ENCODE measurements at places on chromosomes 1 and 21. TPM values are rescaled to one million over a fixed set of nuclear protein-coding genes. Genes with fewer than 3 reads are reported as not detected.

The RUNX3 gene
- polyA plus RNA-seq: 4.0 TPM

The TTLL10 gene
- polyA plus RNA-seq: 0.13 TPM

The RCSD1 gene
- polyA plus RNA-seq: 23.2 TPM

The PGLYRP4 gene
- 4.3 TPM for polyA plus RNA-seq

The LCE1D gene
- not detected for polyA plus RNA-seq

The EDARADD gene
- polyA plus RNA-seq: 4.7 TPM

The AMY1A gene
- polyA plus RNA-seq: not detected

The DTL gene
- 1.3 TPM for polyA plus RNA-seq

The TEX38 gene
- polyA plus RNA-seq: not detected

The ARPC5 gene
- polyA plus RNA-seq: 54.5 TPM

The S100A2 gene
- polyA plus RNA-seq: 4.9 TPM

DNA sequence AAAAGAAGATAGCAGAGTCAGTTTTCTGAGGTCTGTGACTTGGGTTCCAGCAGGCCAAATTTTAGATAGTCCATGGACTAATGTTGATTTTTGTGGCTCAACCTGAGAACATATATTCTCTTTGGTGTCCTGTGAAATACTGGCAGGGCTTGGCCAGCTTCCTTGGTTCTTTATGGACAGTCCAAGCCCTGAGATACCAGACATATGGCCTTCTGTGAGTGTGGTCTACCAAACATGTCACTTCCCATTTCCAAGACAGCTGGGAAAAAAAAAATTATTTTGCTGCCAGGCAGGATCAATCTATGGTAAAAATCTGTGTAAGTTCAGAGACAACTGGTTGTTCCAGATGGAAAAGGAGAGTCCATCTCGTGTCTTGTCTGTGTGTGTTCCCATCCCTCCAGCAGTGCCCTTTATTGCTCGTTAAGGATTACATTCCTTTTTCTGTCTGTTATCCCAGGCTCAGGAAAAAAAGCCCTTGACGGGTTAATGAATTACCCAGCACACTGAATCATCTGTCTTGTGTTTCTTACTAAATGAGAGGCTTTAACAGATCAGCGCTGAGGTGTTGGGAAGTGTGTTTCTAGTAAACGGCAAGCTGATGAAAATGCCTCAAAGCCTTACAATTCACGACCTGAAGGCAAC is 33.4 kb upstream of the XPR1 start:
- no peak overlapping the region for H3K27ac ChIP-seq
- no peaks in the 10 kb centered on the region for H3K27me3 ChIP-seq
- H3K36me3 ChIP-seq: no peaks in the 10 kb centered on the region
- peak; percentile 51 for DNase-seq
- no peak overlapping the region for H3K4me3 ChIP-seq
- H3K4me1 ChIP-seq: no peaks in the 10 kb centered on the region

DNA sequence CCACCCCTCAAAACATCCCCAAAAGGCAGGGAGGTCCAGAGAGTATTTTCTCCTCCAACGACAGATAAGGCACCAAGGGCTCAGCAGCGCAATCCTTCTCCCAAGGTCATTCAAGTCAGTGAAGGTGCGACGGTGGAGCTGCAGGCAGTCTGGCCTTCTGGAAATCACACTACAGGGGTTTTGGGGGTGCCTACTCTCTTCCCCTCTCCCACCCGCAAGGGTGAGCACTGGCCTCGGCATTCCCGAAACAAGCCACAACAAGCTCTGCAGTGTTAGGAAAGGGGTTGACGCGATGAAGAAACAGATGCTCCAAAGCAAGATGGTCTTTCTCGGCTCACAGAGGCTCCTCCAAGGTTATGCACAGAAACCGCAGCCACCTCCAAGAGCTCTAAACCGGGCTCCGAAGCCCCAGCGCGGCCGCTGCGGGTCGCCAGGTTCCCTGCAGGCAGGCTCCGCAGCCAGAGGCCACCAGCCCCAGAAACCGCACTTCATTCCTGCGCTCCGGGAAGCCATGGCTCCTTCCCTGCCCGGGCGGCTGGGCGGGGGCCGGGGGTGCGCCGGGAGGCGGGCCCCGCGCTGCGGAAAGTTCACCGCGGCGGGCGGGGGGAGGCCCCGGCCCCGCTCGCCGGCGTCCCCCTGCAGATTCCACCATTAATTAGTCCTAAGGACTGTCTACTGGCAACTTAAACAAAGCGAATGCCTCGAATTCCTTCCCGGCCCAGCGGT is 1.1 kb downstream of the LUZP1 start:
- H3K27me3 ChIP-seq: no peaks in the 10 kb centered on the region
- no peaks in the 10 kb centered on the region for H3K36me3 ChIP-seq
- DNase-seq: peak; percentile 82
- peak overlapping the region; percentile 86 for H3K4me3 ChIP-seq

DNA sequence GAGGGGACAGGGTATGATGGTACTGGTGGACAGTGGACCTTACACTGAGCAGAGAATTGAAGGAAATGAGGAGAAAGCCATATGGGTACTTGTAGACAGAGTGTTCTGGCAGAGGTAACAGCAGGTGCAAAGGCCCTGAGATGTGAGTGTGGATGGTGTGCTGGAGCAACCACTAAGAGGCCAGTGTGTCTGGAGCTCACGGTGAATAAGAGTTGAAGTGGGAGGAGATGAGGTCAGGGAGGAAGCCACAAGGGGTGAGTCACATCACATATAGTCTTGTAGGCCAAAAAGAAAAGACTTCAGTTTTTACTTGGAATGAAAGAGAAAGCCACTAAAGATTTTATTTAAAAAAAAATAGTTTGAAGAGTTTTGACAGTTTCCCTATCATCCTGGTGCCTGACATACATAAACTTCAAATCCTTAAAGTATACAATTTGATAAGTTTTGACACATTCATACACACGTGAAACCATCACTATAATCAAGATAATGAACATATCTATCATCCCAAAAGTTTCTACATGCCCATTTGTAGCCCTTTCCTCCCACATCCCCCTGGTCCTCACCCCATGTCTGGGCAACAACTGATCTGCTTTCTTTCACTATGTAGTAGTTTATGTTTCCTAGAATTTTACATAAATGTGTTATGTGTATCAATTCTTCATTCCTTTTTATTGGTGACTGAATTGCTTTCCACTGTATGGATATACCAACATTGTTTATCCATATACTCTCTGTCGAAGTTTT is 148.4 kb downstream of the GPATCH2 start:
- H3K27ac ChIP-seq: no peak overlapping the region
- H3K4me1 ChIP-seq: no peaks in the 10 kb centered on the region

DNA sequence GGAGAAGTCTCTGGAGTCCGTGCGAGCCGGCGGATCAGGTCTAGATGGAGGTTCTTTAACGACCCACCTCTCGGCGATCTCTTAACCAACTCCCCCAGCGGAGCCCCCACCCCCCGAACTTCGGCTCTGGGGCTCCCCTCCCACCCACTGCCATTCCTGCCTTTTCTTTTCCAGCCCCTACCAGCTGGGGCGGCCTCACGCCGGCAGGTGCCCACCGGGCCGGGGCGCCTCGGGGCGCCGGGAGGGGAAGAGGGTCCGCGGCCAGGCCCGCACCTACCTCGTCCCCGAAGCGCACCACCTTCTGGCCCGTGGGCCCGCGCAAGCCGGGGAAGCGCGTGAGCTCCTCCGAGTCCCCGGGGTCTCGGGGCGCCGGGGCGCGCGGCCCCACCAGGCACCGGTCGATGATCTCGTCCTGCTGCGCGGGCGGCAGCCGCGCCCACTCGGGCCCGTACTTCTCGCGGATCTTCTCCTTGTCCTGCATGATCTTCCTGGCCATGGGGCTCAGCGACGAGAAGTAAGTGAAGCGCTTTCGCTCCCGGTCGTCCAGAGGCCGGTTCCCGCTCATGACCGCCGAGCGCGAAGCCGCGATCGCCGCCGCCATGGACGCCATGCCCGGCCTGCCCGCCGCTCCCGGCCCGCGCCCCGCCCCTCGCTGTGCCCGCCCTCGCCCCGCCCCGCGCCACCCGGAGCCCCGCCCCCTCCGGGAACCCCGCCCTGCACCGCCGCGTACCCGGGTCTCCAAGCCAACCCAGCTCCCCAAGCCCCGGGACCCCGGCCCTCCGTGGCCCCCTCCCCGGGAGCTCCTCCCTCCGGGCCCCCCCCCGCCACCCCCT is at the start of gene C1orf198:
TSS of gene C1orf198 (minus strand) at position 619 of the 833 bp plus-strand sequence. CDS start at position 610, 9 bp downstream.
- H3K27ac ChIP-seq: peak within 1 kb of the TSS; percentile 83
- H3K36me3 ChIP-seq: no peaks in the 10 kb centered on the region
- peak within 1 kb of the TSS; percentile 85 for H3K4me3 ChIP-seq
- peaks cover 59% of the 10 kb centered on the region for H3K4me1 ChIP-seq
- H3K27me3 ChIP-seq: peaks cover 9% of the 10 kb centered on the region

DNA sequence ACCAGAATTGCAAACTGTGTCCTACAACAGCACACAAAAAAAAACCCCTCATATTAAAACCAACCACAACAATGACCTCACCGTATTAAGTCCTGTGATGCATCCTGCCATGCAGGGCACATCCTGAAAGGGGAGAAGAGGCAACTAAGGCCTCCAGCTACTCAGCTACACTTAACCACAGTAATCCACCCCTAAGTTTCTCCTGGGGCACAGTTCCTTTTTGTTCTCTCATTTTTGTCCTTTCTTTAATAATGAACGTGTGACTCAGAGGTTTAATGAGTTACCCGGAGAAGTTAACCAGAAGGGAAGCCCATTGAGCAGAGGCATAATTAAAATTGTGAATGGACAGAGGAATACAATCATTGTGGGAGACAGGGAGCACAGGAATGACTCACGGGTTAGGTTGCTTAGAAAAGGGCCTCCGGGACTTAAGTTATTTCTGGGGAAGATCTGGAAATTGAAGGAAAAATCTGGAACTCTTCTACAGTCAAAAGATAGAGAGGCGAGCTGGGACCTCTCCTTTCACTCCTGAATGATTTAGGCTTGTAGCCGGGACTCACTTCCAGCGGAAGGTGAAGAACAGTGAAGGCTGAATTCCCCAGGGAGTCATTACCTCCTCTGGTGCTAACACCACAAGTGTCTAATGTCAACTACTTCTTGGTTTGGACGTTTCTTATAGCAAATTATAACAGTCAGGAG is 36.9 kb upstream of the HIVEP3 start:
- peak; percentile 23 for DNase-seq
- H3K27me3 ChIP-seq: no peaks in the 10 kb centered on the region
- no peaks in the 10 kb centered on the region for H3K4me1 ChIP-seq
- no peak overlapping the region for H3K27ac ChIP-seq

GRCh38 chr1:229582011-229582694 is 23.6 kb upstream of the ABCB10 start:
- H3K4me1 ChIP-seq: peaks cover 20% of the 10 kb centered on the region
- peak overlapping the region; percentile 71 for H3K27ac ChIP-seq
- H3K36me3 ChIP-seq: no peaks in the 10 kb centered on the region
- H3K4me3 ChIP-seq: no peak overlapping the region
- peak; percentile 43 for DNase-seq

- H3K4me1 ChIP-seq: peaks cover 26% of the 10 kb centered on the region
- DNase-seq: peak; percentile 79
- no peak overlapping the region for H3K4me3 ChIP-seq
- no peaks in the 10 kb centered on the region for H3K36me3 ChIP-seq
- H3K27ac ChIP-seq: peak overlapping the region; percentile 66
- H3K27me3 ChIP-seq: no peaks in the 10 kb centered on the region
Measured at GRCh38 chr1:12143631-12144155, 23.1 kb upstream of the TNFRSF1B start.

GRCh38 chr1:61102621-61103020 is 20.3 kb downstream of the NFIA start:
- DNase-seq: no peak
- H3K27ac ChIP-seq: no peak overlapping the region
- H3K4me1 ChIP-seq: no peaks in the 10 kb centered on the region
- no peaks in the 10 kb centered on the region for H3K36me3 ChIP-seq
- H3K27me3 ChIP-seq: no peaks in the 10 kb centered on the region

DNA sequence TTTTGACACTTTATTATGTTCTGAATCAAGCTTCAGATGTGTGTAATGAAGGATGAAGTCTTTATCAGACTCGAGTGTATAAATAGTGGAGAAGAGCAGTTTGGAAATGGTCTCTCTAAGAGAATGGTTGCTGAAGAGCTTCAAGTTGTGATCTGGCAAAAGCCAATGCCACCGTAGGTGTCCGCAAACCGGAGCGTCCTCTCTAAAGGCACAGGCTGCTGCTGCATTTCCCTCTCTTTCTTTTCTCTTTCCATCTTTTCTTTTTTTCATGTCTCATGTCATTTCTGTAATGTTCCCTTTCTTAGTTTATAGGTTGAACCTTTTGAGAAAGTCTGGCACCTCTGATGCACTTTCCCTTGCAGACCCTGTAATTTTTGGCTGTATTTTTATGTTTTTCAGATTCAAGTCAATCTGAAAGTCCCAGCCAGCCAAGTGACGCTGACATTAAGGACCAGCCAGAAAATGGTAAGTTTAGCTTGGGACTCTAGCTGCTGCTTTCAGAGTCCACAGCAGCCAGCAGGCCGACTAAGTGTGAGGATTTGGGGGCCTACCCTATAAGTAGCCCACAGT is 194.8 kb downstream of the NFIA start:
- no peaks in the 10 kb centered on the region for H3K27me3 ChIP-seq
- no peak overlapping the region for H3K27ac ChIP-seq
- H3K36me3 ChIP-seq: no peaks in the 10 kb centered on the region
- DNase-seq: no peak
- no peak overlapping the region for H3K4me3 ChIP-seq

- no peak for DNase-seq
- peaks cover 3% of the 10 kb centered on the region for H3K36me3 ChIP-seq
- no peak overlapping the region for H3K27ac ChIP-seq
Measured at GRCh38 chr1:245768596-245768995, 613.8 kb downstream of the KIF26B start.

DNA sequence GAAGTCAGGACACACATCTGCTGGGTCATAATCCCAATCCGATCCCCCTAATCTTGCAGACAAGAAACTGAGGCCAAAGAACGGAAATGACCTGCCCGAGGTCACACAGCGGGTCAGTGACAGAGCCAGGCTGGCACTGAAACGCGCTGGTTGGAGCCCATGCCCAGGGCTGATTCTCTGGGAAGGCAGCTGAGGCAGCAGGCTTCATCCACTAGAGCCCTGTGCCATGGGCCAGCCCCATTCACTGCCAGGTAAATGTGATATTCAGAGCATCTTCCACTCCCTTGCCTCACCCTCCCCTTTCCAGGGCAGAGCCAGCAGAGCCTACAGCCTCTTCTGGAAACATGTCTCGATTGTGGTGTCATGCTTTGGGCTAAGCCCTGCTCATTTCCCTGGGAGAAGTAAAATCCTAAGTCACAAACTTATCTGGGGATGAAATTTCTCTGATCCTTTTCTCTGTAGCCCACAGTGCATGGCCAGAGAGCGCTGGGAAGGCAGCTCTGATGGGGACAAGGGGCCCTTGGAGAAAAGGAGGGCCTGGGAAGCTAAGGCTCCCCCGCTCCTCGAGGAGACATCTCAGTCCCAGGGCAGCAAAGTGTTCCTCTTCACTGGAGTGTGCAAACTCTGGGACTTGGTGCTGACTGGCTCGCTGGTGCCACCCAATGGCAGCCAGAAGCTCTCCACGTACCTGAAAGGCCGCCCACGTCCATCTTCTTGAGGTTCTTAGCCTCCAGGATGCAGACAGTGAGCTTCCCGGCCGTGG is 110.4 kb downstream of the SYT2 start:
- H3K36me3 ChIP-seq: peaks cover 26% of the 10 kb centered on the region
- no peaks in the 10 kb centered on the region for H3K27me3 ChIP-seq
- H3K4me1 ChIP-seq: no peaks in the 10 kb centered on the region
- DNase-seq: peak; percentile 88

DNA sequence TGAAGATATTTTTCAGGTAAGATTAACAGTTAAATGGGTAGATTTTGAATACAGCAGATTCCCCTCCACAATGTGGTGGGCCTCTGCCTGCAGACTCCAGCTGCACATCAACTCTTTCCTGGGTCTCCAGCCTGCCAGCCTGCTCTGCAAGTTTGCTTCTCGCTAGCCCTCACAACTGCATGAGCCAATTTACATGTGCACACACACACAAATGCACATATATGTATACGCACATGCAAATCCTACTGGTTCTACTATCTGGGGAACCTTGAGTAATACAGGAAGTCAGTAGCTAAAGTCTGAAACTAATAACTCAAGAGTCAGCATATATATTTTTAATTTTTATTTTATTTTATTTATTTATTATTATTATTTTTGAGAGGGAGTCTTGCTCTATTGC is 34.8 kb upstream of the QSOX1 start:
- peaks cover 6% of the 10 kb centered on the region for H3K4me1 ChIP-seq
- no peaks in the 10 kb centered on the region for H3K27me3 ChIP-seq
- no peak overlapping the region for H3K4me3 ChIP-seq
- no peaks in the 10 kb centered on the region for H3K36me3 ChIP-seq
